ENCODE measurements at places on chromosomes 6 and 20.

DNA sequence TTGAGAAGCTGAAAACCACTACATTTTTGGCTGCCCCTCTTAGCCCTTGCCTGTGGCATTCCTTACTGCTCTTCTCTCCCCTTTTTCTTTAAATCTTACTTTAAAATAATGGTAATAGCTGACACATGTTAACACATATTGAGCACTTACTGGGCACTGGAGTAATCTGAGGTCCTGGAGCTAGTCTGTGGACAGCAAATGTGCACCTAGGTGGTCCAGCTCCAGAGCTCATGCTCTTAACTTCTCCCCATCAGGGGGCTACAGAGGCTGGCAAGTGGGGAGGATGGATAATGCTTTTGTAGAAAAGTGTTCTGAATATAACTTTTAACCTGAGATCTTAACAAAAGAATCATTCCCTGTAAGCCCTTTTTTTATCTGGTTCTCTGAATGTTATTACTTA lies 74.8 kb downstream of the ADGRB3 start:
- DNase-seq: no peak

- no peak for DNase-seq
These were observed 29.9 kb downstream of the SDCBP2 start for GRCh38 chr20:1298888-1299511.

DNA sequence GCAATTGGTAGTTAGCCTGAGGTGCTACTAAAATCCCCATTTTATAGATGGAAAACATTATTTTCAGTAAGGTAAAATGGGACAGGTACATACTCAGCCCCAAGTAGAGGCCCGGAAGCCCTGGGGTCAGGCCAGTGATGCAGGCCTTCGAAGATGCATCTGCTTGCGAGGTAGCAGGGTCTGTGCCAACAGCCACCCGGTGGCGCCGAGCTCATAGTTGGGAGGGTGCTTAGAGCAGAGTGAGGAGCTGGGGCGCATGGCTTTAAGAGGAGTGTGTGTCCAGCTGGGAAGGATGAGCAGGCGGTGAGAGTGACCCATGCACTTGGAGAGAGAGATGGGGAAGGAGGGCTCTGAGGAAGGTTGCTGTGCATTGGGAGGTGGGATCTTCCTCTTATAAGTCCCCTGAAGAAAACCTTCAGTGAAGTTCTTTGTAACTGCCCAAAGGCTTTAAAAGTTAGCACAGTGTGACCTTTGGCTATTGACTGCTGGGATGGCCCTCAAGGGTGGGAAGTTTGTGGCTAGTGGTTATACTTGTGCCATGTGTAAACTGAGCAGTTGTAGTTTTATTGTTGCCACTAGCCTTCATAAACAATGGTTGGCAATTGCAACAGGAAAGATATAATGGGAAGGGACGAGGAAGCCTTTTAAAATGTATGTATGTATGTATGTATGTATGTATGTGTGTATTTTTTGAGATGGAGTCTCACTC lies 71.1 kb downstream of the TOX2 start:
- no peak for DNase-seq

GRCh38 chr6:128474481-128474880 lies 45.9 kb downstream of the PTPRK start:
- no peak for DNase-seq

DNA sequence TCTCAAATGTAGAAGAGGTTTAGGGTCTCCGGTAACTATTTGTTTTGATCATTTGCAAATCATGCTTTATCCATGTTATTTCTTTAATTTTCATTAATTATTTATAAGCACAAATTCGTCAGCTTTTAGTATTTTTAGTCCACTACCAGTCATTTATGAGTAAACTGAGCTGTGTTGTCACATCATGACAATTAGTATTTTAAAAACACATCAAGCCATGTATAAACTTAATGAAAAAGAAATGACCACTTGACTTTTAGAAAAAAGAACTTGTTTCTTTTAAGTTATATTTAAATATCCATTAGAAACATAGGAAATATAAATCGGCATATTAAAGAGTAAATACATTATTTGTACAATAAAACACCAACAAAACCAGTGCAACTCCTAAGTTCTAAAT lies 2.8 kb downstream of the NKX2-4 start:
- DNase-seq: no peak
